ENCODE measurements at places on chromosomes 7 and 10.

DNA sequence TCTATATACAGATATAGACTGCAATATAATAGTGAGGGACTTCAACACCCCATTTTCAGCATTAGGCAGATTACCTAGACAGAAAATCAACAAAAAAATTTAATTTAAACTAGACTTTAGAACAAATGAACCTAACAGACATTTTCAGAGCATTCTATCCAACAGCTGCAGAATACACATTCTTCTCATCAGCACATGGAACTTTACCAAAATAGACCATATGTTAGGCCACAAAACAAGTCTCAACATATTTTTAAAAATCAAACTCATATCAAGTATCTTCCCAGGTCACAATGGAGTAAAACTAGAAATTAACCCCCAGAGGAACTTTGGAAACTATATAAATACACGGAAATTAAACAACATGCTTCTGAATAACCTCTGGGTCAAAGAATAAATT, 169.6 kb downstream of the MTERF1 start:
- DNase-seq, result no peak

DNA sequence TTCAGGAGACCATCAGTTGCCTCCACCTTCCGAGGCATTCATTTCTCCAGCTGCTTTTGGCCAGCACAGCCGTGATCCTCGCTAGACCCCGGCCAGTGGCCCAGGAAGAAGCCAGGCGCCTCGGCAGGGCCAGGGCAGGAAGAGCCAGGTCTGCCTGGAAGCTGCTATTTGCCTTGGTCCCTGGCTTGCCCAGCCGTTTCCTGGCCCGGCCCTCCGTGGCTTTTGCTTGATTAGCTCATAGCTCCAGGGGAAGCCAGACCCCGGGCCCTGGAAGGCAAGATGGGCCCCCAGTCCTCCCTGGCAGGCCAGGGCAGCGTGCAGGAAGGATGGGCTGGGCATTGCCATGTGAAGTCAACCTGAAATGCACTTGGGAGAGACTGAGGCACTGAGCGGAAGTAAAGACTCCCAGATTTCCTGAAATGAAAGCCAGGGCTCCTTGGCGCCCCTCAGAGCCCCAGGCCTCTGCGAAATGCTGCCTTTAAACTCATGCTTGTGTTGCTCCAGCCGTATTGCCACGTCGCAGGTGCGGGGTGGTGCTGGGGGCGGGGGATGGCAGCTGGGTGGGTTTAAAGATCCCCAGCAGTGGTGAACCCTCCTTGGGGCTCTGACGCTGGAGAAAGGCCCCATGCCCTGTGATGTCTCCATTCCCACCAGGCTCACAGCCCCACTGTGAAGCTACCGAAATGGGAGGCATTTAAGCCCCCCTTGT, 160.6 kb downstream of the GRK5 start:
- DNase-seq, result no peak

GRCh38 chr7:26376175-26376917, 84.7 kb downstream of the SNX10 start:
- DNase-seq, result no peak

DNA sequence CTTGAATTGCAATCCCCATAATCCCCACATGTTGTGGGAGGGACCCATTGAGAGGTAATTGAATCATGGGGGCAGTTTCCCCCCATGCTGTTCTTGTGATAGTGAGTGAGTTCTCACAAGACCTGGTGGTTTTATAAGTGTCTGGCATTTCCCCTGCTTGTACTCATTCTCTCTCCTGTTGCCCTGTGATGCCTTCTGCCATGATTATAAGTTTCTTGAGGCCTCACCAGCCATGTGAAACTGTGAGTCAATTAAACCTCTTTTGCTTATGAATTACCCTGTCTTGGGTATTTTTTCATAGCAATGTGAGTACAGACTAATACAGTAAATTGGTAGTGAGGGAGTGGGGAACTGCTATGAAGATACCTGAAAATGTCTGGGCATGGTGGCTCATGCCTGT, 65.0 kb downstream of the ANKRD7 start:
- DNase-seq, result no peak

GRCh38 chr10:91479583-91479982, 69.4 kb downstream of the HECTD2 start:
- no peak for DNase-seq

DNA sequence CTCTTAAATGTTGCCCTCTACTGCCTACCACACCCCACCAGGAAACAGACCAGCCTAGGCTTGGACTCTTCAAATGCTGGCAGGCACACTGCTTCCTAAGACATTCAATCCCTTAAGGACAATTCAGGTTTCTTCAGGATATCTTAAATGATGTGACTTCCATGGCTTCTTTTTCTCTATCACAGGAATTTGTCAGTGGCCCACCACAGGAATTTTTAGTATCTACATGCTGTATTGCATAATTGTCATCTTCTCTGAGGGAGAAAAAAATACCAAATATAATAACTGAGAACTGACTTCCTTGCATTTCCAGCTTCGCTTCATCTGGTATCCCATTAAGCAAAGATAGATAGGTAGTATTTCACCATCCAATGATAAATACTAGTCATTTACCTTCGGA, 129.3 kb downstream of the WNT2 start:
- no peak for DNase-seq
